ENCODE measurements at places on chromosomes 7 and 10.
A peak's percentile ranks its signal among the peaks of the same experiment; 100 is the strongest.

DNA sequence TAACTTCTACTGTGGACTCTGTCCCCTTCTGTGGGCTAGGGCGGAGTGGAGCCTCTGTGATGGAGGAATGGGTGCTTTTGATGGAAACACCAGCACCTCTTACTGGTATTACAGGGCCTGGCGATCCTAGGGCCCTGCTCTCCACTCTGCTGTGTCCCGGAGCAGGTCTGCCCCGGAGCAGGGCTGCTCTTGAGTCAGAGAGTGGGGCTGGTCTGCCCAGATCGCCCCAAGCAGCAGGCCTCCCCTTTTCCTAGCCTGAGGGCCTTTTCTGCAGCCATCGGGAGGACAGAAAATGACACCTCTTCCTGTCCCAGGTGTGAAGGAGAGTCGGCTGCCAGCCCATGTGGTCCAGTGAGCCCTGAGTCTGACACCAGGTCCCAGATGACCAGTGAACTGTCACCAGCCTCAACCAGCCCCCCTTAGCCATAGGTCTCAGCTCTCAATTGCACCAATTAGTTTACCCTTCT lies 1.4 kb downstream of the ZNF282 start:
- DNase-seq, result peak; percentile 52

DNA sequence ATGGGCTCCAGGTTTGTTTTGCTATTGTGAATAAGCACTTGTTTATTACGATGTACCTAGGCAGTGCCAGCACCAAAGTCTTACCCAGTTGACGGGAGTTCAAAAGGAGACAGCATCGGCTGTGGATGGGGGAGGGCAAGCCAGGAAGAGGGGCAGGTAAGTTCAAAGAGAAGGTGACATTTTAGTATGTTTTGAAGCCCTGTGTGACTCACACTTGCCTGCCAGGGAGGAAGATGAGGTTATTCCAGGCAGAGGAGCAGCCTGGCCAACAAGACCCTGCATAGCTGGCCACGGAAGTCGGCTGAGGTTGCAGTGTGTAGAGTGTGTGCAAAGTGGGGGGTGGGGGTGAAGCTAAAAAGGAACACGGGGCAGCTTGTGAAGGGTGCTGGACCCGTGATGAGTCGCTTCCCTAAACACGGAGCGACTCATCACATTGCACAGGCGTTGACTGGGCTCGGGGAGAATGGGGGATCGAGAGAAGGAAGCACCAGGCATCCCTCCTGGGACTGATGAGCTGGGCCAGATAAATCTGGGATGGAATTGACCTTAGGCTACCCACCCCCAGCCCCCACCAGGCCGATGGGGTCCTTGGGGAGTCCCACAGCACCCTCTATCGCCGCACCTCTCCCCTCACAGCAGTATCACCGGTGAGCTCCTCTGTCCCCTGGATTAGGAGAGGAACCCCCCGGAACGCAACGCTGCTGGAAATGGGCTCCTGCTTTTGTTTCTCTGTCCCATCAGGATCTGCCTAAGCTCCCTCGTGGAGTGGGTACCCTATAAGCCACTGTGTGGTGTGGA lies 97.9 kb upstream of the IKZF1 start:
- no peak for DNase-seq

DNA sequence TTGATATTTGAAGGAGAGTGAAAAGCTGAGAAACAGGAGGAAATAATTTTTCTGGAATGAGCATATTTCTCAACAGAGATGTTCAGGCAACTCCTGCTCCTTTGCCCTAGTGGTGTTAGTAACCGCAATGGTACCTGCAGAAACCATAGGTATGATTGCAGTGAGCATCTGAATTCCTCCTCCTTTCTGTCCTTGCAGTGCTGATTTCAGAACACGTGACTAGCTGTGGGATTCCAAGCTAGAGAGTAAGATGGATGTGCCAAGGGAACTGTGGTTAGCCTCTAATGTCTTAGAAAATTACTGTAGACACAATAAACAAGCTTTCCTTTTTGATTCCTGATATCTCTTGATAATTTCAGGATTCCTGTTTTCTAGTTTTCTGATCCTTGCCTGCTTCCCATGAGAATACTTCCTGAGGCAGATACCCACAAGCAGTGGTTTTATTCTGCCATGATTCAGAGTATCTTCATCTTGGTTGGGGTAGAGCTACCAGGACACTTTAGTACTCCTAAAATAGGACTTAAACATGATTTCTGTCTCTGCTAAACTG lies 27.5 kb downstream of the LRGUK start:
- DNase-seq, result no peak

GRCh38 chr7:93150200-93150835 lies 2.1 kb upstream of the SAMD9L start:
- DNase-seq, result no peak

- peak; percentile 40 for DNase-seq
These were observed 483 bp downstream of the GDF10 start for GRCh38 chr10:47300429-47300931.

GRCh38 chr7:90726623-90727022 lies 130.5 kb downstream of the CDK14 start:
- DNase-seq, result peak; percentile 5

DNA sequence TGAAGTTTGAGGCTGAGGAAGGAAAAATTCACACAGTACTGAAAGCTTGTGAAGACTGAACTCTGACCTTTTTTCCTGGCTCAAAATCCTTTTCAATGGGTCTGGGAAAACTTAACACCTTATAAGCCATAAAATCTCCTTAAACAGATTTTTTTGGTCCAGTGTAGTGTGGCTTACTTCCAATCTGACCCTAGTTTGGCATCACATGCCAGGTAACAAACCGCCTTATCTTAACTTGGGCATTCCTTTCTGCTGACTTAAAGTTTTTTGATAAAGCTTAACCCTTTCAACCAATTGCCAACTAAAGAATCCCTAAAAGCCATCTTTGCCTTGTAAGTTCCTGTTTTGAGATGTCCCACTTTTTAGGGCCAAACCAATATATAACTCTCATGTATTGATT lies 13.2 kb upstream of the ITPRID1 start:
- no peak for DNase-seq

DNA sequence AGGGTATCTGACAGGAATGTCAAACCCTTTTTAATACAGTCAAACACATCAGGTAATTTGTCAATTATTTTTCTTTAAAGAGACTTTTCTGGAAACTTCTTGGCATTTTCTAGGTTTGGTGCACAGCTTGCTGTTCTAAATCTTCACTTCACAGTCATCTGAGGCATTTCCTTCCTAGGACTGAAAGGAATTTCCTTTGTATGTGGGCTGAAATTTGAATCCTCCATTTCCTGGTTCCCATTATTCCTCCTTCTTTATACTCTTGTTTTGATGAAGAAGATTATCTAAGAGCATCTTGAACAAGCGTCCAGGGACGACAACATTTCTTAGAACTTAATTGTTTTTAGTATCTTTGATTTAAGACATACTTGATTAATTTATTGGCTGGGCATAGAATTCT lies 24.9 kb downstream of the CALD1 start:
- no peak for DNase-seq

- DNase-seq, result peak; percentile 67
These were observed 448.5 kb downstream of the XPNPEP1 start for GRCh38 chr10:109474812-109475211.

- DNase-seq, result no peak
These were observed 140.6 kb downstream of the KCNMA1 start for GRCh38 chr10:77496941-77497420.

DNA sequence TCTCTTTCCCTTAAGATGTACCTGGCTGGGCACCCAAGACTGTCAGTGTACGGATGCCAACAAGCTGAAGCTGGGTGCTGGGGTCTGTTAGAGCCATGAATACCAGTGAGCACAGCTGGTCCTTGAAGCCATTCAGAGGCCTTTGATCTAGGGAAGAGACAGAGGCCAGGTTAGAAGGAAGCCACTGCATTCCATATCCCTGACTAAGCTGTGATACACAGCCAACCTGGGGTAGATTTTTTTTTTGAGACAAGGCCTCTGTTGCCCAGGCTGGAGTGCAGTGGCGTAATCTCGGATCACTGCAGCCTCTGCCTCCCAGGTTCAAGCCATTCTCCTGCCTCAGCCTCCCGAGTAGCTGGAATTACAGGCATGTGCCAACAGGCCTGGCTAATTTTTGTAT lies 20.8 kb downstream of the ZDHHC16 start:
- no peak for DNase-seq

DNA sequence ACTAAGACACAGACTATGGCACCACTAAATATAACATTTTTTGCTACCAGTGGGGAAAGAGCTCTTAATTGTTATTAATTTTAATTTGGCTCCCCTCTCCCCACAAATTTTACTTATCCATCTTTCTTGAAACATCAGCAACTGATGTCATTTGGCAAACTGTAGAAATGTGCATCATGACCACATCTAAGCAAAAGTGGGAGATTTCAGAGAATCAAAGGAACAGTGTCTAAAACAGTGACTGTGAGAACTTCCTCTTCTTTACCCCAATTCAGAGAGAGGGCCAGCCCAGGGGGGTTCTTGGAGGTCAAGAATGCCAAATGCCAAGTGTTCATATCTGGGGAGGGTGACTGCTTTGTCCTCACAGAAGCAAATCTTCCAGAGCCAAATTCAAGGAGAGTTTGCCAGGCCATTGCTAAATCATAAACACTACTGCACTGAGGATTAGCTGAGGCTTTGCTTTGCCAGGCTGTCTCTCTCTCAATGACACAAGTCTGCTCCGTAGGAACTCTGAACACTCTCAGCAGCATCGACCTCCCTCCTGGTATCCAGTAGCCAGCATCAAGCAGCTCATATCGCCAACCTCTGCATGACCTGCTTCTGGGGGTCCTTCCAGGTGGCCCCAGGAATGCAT lies 65.6 kb downstream of the ITIH5 start:
- DNase-seq, result no peak

DNA sequence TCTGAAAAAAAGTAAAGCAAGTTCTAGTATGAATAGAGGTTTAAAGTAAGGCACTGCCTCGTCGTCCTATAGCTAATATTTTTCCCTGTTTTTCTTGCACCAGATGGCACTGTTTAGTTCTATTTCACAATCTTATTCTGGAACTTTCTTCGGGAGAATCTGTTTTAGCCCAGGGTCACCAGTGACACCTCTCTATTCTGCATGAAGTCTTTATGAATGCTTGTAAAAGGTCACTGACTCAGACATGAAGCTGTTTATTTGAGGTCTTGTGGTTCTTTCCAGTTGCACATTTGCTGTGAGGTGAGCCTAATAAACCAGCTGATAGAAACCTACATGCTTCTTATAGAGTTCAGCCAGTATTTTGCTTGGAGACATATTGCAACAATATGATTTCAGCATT lies 444.3 kb downstream of the AUTS2 start:
- DNase-seq, result no peak

DNA sequence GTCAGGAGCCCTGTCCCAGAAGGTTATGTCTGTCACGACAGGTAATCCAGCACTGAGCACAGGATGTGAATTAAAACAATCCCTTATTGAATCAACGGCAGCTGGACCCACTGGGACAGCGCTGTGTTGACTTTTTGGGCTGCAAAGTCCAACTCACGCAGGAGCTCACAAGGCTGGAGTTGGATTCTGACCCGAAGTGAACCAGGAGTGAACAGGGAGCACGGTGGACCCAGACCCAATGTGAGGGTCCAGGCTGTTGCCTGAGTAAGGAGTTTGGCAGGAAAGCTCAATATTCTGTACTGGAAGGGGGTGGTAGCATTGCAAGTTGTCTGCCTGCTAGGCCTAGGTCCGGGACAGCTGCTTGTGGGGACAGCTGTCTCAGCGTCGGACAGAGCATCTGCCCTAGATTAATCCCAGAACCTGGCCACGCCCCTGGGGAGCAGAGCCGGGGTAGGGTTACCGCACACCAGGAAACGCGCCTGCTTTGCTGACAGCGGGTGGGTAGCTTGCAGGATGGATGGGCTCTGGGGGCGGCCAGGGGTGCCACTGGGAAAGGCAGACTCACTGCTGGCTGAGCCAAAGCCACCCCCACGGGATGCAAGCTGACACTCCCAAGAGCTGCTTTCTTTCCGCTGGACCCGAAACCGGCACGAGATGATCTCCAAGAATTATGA lies 24.0 kb downstream of the COL26A1 start:
- DNase-seq, result peak; percentile 84

- no peak for DNase-seq
These were observed 24.3 kb upstream of the TOMM7 start for GRCh38 chr7:22846961-22847360.

- DNase-seq, result no peak
These were observed 30.6 kb upstream of the FGFR2 start for GRCh38 chr10:121628859-121629258.

- DNase-seq, result no peak
These were observed 24.1 kb upstream of the CRHR2 start for GRCh38 chr7:30706316-30706715.

- no peak for DNase-seq
These were observed 16.7 kb upstream of the FRA10AC1 start for GRCh38 chr10:93718937-93719725.

DNA sequence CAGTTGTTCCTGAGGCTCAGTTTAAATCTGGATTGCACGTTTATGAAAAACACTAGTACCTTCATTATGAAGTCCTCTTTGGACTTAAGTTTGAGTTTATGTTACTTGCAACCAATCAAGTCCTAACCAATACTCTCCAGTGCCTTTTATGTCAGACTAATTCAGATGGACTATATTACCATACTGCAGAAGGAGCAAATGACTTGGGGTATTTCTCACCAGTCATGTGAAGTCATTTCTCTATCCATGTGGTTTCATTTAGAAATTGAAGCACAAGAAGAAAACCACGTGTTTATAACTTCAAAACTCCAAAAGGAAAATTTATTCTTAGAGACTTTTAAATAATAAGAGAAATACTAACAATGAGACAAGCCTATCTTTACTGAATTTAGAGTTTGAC lies 201.6 kb downstream of the MBL2 start:
- DNase-seq, result no peak

DNA sequence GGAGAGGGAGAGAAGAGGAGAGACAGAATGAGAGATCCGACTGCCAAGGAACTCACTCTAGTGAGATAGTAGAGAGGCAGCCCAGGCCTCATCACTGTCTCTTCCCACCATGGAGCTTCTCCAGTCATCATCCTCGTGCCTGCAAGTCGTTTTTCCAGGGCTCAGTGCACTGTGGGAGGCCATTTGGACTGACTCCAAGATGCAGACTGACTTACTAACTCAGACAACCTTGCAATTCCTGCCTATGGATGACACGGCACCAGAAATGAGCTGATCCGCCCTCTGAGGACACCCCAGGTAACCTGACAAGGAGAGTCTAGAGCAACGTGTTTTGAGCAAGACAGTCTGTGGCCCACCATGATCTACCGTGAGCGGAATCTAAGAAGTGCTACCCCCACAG lies 154.9 kb downstream of the GLI3 start:
- no peak for DNase-seq

DNA sequence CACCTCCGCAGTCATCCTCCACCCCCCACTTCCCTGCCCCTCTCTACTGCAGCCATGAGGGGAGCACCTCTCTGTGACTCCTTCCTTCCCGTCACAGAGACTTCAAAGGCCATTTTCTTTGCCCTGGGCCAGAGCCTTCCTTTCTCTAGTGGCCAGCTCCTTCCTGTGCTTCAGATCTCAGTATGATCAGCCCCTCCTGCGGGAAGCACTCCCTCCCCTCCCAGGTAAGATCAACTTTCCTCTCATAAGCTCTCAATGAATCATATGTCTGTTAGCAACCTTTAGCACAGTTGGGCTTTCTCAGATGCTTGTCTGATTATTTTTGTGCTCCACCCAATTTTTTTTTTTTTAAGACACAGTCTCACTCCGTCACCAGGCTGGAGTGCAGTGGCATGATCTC lies 241.0 kb upstream of the PRSS1 start:
- DNase-seq, result no peak

- no peak for DNase-seq
These were observed 11.9 kb downstream of the TMEM106B start for GRCh38 chr7:12222889-12223579.

GRCh38 chr10:100878291-100878910 lies 34.4 kb upstream of the SLF2 start:
- DNase-seq, result peak; percentile 86

- DNase-seq, result peak; percentile 49
These were observed 3.0 kb upstream of the HOXA7 start for GRCh38 chr7:27159266-27160144.
